ENCODE measurements at places on chromosomes 7 and 10. TPM values are rescaled to one million over a fixed set of nuclear protein-coding genes. Genes with fewer than 3 reads are reported as not detected.

Gene RPP30
- total RNA-seq: 45.8 TPM

Gene CCDC3
- 0.36 TPM for total RNA-seq

Gene CLIP2
- total RNA-seq: 18.1 TPM

Gene CNTNAP2
- total RNA-seq: not detected

Gene THSD7A
- 0.18 TPM for total RNA-seq

Gene KCNMA1
- total RNA-seq: 25.6 TPM

Gene KLF14
- not detected for total RNA-seq

Gene CALN1
- total RNA-seq: not detected

Gene GIMAP5
- total RNA-seq: not detected

Gene PRPS1L1
- total RNA-seq: not detected

Gene IPMK
- 2.0 TPM for total RNA-seq

Gene MOGAT3
- total RNA-seq: not detected

Gene NEUROD6
- not detected for total RNA-seq

Gene SFTPA1
- total RNA-seq: not detected

Gene ADCYAP1R1
- not detected for total RNA-seq

Gene BTBD16
- total RNA-seq: not detected

Gene ASB15
- total RNA-seq: not detected

Gene COBL
- total RNA-seq: not detected

Gene CUBN
- total RNA-seq: 0.83 TPM

Gene GRM3
- not detected for total RNA-seq

Gene OR2A12
- total RNA-seq: not detected

Gene PRXL2A
- 1.1 TPM for total RNA-seq

Gene TMEM273
- not detected for total RNA-seq

Gene SKIDA1
- total RNA-seq: 0.56 TPM

Gene MYPN
- total RNA-seq: 12.5 TPM

Gene HABP2
- not detected for total RNA-seq

Gene ADIRF
- total RNA-seq: 2.3 TPM

Gene KEL
- not detected for total RNA-seq

Gene CYP3A7
- not detected for total RNA-seq

Gene LDB3
- 0.28 TPM for total RNA-seq

Gene MMP21
- not detected for total RNA-seq

Gene NUP205
- 81.7 TPM for total RNA-seq

Gene BUD31
- total RNA-seq: 72.6 TPM

Gene NME8
- total RNA-seq: not detected

Gene CRHR2
- not detected for total RNA-seq

Gene CAPZA2
- 229 TPM for total RNA-seq

Gene PNLIP
- not detected for total RNA-seq

Gene TRIM50
- total RNA-seq: not detected

Gene CDHR3
- total RNA-seq: 1.7 TPM

Gene FANK1
- 1.9 TPM for total RNA-seq

Gene OR2A1
- total RNA-seq: not detected

Gene ABCA13
- total RNA-seq: under 0.01 TPM

Gene OR13A1
- total RNA-seq: not detected

Gene MYO1G
- under 0.01 TPM for total RNA-seq

Gene CAMK2B
- 0.18 TPM for total RNA-seq

Gene PRSS37
- not detected for total RNA-seq

Gene GPRIN2
- total RNA-seq: not detected

Gene TRPV5
- not detected for total RNA-seq

Gene ZNF853
- 3.3 TPM for total RNA-seq

Gene SAMD9
- 15.6 TPM for total RNA-seq

Gene ZNF3
- total RNA-seq: 30.8 TPM

Gene PIP
- total RNA-seq: not detected

Gene HGF
- 50.9 TPM for total RNA-seq

Gene CD36
- 0.54 TPM for total RNA-seq

Gene ASAH2
- total RNA-seq: 0.18 TPM

Gene KCND2
- total RNA-seq: under 0.01 TPM

Gene PVRIG
- total RNA-seq: not detected

Gene SLC13A1
- total RNA-seq: not detected

Gene HUS1
- 18.3 TPM for total RNA-seq
